ACHN (cell line): ENCODE measurements at places on chromosomes 16 and 17.
A peak's percentile ranks its signal among the peaks of the same experiment; 100 is the strongest.

DNA sequence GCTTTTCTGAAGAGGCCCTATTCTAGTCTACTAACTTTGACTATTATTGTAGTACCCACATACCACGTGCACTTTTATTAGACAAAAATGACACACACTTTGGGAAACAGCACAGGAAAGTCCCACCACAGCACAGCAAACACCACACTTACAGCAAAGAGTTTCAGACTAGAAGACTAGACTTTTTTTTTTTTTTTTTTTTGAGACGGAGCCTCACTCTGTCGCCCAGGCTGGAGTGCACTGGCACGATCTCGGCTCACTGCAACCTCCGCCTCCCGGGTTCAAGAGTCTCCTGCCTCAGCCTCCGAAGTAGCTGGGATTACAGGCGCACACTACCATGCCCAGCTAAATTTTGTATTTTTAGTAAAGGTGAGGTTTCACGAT lies 20.1 kb downstream of the YWHAE start:
- DNase-seq = no peak

- peak; percentile 75 for DNase-seq
Measured at GRCh38 chr16:12612598-12613101, 191.0 kb downstream of the CPPED1 start.

DNA sequence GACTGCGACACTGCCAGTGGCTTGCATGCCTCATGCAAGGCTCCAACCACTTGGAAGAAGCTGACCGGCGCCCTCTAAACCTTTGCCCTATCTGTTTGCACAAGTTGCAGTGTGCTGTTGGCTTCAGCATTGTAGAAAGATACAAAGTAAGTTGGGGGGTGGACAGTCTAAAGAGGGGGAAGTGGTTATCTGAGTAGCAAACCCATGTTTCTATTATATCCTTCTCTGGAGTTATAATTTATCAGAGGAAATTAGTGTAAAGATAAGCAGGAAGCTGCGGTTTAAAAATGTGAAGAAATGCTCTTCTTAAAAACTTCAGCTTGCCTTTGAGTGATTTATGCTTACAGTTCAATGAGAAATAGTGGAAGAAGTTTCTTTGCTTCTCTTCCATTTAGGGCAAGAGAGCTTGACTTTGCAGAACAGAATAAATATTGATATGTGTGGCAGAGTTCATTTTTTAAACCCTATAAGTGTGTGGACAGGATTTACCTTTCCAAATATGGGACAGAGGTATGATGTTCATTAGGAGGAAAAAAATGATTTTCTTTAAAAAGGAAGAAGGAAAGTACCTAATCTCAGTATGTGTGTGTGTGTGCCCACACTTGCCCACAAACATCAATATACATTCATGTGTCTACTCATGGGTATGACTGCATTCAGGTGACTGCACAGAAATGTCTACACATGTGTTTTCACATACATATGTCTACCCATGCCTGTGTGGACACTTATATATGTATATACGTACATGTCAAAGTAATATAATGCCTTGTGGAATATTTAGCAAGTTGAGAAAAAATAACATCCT lies 8.1 kb downstream of the AMZ2 start:
- DNase-seq = no peak

- DNase-seq = no peak
Measured at GRCh38 chr16:61569028-61569427, 467.2 kb downstream of the CDH8 start.

- DNase-seq = no peak
Measured at GRCh38 chr17:66725956-66726355, 109.0 kb upstream of the CACNG5 start.

GRCh38 chr17:76082326-76083251 lies 3.6 kb downstream of the ZACN start:
- no peak for DNase-seq

GRCh38 chr17:4580291-4580690 lies 4.0 kb upstream of the SMTNL2 start:
- peak; percentile 12 for DNase-seq

DNA sequence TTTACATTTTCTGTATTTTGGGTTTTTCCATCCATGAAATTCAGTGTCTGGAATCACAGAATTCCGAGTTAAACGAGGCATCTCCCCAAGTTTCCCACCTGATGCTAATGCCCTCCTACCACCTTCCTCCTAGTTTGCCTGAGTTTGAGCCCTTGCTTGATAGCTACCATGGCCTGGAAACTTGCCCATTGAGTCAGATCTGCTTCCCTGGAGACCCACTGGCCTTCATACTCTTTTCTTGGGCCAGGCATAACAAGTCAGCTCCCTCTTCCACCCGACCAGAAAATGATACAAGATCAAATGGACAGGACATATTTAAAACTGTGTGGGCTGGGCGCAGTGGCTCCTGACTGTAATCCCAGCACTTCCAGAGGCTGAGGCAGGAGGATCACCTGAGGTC lies 10.2 kb downstream of the SETD1A start:
- DNase-seq = no peak

DNA sequence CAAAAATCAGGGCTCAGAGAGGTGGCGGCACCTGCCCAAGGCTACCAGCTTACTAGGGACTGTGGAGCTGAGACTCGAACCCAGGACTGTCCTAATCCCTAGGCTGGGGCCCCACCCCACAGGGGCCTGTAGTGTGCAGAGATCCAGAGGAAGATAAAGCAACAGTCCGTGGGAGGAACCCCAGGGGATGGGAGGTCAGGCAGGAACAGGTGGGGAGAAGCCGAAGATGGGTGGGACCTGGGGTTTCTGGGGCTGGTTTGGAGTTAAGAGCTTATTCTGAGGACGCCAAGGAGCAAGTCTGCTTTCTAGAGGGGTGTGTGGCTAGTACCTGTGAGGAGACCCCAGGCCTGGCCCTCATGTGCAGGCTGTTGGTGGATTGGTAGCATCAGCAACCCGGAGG lies 14.9 kb downstream of the C16orf74 start:
- DNase-seq = no peak

GRCh38 chr17:48064638-48065037 lies 16.5 kb downstream of the NFE2L1 start:
- no peak for DNase-seq

GRCh38 chr17:39447561-39447960 lies 3.5 kb downstream of the MED1 start:
- DNase-seq = no peak

- DNase-seq = no peak
Measured at GRCh38 chr17:62987136-62987535, 21.1 kb downstream of the TANC2 start.
